Mesangial cell (primary cell): ENCODE measurements at places on chromosomes 5 and 9. TPM values are rescaled to one million over a fixed set of nuclear protein-coding genes. Genes with fewer than 3 reads are reported as not detected.

The ARL14EPL gene
- total RNA-seq = not detected in 2 replicates

The TBC1D13 gene
- 13.7 and 18.9 TPM in 2 replicates for total RNA-seq

The NOXA1 gene
- total RNA-seq = 0.33 and 2.3 TPM in 2 replicates

The INSL6 gene
- not detected in 2 replicates for total RNA-seq

The ANAPC2 gene
- 19.6 and 22.9 TPM in 2 replicates for total RNA-seq

The TAF1L gene
- not detected in 2 replicates for total RNA-seq

The C5orf58 gene
- not detected in 2 replicates for total RNA-seq

The IFNB1 gene
- not detected in 2 replicates for total RNA-seq

The ZNF366 gene
- not detected in 2 replicates for total RNA-seq

The SYK gene
- total RNA-seq = 6.5 and 7.5 TPM in 2 replicates

The DTWD2 gene
- 6.4 and 8.0 TPM in 2 replicates for total RNA-seq

The SUSD1 gene
- 26.1 and 41.5 TPM in 2 replicates for total RNA-seq

The TAF11L6 gene
- not detected in 2 replicates for total RNA-seq

The ZNF474 gene
- 0.13 TPM in 1 of 2 replicates, not detected in the other for total RNA-seq

The LCN12 gene
- 1.6 TPM in 1 of 2 replicates, not detected in the other for total RNA-seq

The NRG2 gene
- under 0.01 and 0.38 TPM in 2 replicates for total RNA-seq

The CCNO gene
- 0.65 and 1.3 TPM in 2 replicates for total RNA-seq

The SAXO1 gene
- total RNA-seq = 0.51 TPM in 1 of 2 replicates, not detected in the other

The FAM153A gene
- not detected in 2 replicates for total RNA-seq
